ENCODE measurements at places on chromosomes 2 and 18. TPM values are rescaled to one million over a fixed set of nuclear protein-coding genes. Genes with fewer than 3 reads are reported as not detected.

GRCh38 chr2:7952046-7952745 lies 729.7 kb upstream of the ID2 start:
- peak; percentile 35 for DNase-seq
- H3K27me3 ChIP-seq = no peaks in the 10 kb centered on the region
- H3K4me1 ChIP-seq = no peaks in the 10 kb centered on the region
- no peaks in the 10 kb centered on the region for H3K36me3 ChIP-seq

DNA sequence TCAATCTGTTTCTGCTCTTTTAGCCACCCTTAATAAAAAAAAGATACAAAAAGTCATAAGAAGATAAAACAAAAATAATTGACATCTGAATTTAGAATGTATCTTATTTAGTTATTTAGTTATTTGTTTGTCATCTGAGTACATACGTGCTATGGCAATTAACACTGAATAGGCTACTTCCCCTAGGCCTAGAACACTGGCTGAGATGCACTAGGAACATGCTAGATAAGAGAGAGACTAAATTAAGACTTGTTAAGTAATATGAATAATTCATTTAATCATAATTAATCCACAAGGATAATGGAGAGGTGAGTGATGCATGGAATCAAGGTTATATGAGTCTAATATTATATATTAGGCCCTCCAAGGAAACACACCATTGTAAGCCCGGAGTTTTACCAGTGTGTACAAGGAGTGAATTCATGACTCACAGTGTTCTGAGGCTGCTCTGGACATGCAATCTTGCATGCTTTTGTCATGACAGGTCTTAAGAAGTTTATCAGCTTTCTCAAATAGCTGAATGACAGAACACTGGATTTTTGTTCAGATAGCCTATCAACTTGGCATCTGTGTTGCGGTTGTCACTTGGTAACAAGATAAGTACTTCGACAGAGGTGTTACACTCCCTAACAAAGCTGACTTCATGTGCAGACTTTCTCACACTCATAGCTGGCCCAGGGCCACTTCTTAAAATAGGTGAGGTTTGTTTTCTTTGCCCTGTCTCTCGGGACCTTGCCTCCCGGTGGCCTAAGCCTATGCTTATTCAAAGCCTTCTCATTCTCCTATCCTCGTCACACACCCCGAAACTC lies 5.0 kb upstream of the SERPINB2 start:
- H3K27ac ChIP-seq = no peak overlapping the region
- DNase-seq = no peak
- no peaks in the 10 kb centered on the region for H3K36me3 ChIP-seq
- H3K4me3 ChIP-seq = no peak overlapping the region

GRCh38 chr2:197986977-197987376 lies 182.6 kb downstream of the PLCL1 start:
- H3K4me3 ChIP-seq = no peak overlapping the region
- H3K4me1 ChIP-seq = no peaks in the 10 kb centered on the region
- DNase-seq = no peak
- H3K27ac ChIP-seq = no peak overlapping the region
- no peaks in the 10 kb centered on the region for H3K27me3 ChIP-seq

The PXDN gene
- 175 TPM for polyA plus RNA-seq

The CHST10 gene
- polyA plus RNA-seq = 29.3 TPM

Measured in left lung (tissue), 14 donors.